ENCODE measurements at places on chromosomes 2 and 18. TPM values are rescaled to one million over a fixed set of nuclear protein-coding genes. Genes with fewer than 3 reads are reported as not detected.

The RUFY4 gene
- not detected for polyA plus RNA-seq

The CFAP65 gene
- not detected for polyA plus RNA-seq

DNA sequence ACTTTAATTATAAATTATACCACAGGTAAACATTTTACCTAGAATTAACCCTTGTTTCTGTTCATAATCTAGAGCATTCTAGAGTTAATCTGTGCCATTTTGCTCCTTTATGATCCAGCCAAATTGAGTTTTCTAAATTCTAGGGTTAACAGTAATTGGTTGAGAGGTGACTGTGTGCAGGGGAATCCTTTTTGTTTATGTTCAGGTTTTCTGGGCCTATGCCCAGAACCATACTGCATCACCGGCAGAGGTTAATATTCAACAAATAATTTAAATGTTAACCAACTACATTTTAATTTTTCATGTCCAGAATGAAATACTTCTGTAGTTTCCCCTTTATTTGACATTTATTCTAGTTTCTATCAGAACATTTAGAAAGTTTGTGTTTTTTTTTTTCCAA, 32.3 kb downstream of the CARF start:
- no peak overlapping the region for H3K4me3 ChIP-seq
- H3K27me3 ChIP-seq = no peaks in the 10 kb centered on the region
- no peak overlapping the region for H3K27ac ChIP-seq
- H3K36me3 ChIP-seq = peaks cover 2% of the 10 kb centered on the region
- no peak for DNase-seq
- H3K4me1 ChIP-seq = no peaks in the 10 kb centered on the region

GRCh38 chr18:36536426-36536825, 238.9 kb downstream of the FHOD3 start:
- H3K36me3 ChIP-seq = no peaks in the 10 kb centered on the region
- DNase-seq = no peak
- no peak overlapping the region for H3K27ac ChIP-seq
- H3K4me1 ChIP-seq = no peaks in the 10 kb centered on the region
- no peak overlapping the region for H3K4me3 ChIP-seq

Data from small intestine (tissue), 16 donors.